ENCODE measurements at places on chromosomes 2 and 18.

- DNase-seq = no peak
Observed at GRCh38 chr2:223865907-223866508, 28.6 kb upstream of the AP1S3 start.

- DNase-seq = no peak
Observed at GRCh38 chr2:118374974-118375755, 286.9 kb downstream of the INSIG2 start.

GRCh38 chr2:39607538-39608262 lies 58.0 kb upstream of the TMEM178A start:
- no peak for DNase-seq

- DNase-seq = no peak
Observed at GRCh38 chr2:86621280-86621943, 2.3 kb downstream of the RNF103 start.

GRCh38 chr18:14089781-14090180 lies 42.5 kb downstream of the ZNF519 start:
- DNase-seq = no peak

- DNase-seq = no peak
Observed at GRCh38 chr18:74652392-74652988, 54.8 kb downstream of the ZNF407 start.

GRCh38 chr2:3355951-3356569 lies 21.6 kb downstream of the EIPR1 start:
- DNase-seq = no peak

- no peak for DNase-seq
Observed at GRCh38 chr18:22063102-22063501, 106.3 kb upstream of the GATA6 start.

DNA sequence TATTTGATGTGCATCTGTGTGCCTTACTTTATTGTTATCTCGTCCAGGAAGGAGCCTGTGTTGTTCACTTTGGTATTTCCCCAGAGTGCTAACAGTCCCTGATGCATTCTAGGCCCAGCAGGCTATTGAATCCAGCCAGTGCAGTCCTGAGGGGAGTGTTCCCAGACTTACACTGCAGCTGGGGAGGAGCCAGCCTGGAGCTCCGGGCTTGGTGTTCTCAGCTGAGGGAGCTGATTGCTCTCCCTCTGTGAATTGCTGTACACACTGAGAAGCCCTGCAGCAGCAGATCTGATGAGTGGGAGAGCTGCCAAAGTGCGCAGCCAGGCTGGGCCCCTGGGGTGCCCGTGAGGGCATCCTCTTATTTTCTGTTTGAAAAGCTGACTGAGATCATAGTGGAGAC lies 159.2 kb downstream of the GALNT3 start:
- no peak for DNase-seq

GRCh38 chr18:70489986-70490933 lies 201.4 kb downstream of the SOCS6 start:
- DNase-seq = no peak

GRCh38 chr18:60624207-60624606 lies 251.6 kb upstream of the MC4R start:
- DNase-seq = no peak

DNA sequence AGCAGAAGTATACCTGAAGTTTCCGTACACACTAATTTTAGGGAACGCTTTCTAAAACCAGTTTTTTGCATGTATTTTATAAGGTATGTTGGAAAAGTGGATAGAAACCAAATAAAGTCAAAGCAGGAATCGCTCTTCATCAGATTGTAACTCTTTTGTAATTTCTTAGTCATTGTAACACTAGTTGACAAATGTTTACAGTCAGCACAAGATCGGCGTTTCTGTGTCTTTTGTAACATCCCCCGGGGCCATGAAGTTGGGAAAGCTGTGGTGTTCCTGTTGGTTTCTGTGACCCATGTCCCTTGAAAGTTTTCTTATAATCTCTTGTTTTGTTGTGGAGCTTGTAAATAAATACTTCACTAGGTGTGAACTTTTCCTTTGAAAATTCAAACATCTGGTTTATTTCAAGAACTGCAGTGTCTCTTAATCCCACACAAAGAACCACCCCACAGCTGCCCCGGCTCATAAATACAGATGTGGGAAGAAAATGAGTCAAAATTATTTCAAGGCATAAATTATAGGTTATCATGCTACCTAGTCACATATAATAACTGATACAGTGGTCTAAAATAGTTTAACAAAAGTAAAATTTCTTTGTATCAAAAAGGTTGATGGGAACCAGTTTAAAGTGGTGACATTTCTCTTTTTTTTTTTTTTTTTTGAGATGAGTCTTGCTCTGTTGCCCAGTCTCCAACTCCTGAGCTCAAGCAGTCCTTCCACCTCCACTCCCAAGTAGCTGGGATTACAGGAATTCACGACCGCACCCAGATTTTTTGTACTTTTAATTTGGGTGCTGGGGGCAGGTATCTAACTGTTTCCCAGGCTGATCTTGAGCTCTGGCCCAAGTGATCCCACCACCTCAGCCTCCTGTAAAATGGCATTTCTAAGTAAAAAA lies 751 bp upstream of the NMI start:
- DNase-seq = peak; percentile 80

GRCh38 chr2:101197215-101197745 lies 46.1 kb upstream of the TBC1D8 start:
- DNase-seq = peak; percentile 48

GRCh38 chr2:206736935-206737334 lies 18.7 kb upstream of the DYTN start:
- DNase-seq = no peak

DNA sequence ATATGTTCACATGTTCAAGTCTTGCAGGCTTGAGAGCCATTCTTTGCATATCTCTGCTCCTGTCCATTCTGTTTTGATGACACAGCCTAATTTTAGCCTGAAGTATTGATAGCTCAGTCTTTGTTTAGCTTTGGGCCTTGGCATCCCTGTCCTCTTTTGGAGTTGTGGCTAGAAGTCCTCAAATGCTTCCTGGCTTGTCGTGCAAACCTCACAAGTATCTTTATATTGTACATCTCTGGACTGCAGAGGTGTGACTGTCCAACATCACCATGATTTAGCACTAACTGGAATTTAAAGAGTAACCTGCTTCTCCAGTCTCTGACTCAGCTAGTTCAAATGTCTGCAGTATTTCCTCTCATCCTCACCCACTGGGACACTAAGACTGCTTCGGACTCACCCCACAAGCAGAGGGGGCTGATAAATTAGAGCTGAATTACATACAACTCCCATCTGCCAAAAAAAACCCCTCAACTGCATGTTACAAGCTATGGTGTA lies 11.7 kb downstream of the PFN4 start:
- peak; percentile 57 for DNase-seq

DNA sequence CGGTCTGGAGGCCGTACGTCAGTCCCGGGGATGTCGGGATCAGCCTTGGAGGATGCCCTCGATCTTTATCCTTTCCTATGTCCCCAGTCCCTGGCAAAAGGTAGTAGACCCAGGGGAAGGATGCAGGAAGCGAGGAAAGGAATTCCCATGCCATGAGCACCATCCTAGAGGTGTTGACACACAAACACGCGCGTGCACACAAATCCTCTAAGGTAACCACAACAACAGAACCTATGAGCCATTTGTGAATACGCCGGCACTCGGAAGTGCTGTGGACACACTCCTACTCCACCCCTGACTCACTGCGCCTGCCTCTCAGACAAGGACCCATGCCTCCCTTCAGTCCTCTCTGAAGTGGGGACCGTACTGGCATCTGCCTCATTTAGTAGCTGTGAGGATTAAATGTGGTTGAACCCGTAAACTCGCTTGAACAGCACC lies 11.3 kb upstream of the MLPH start:
- DNase-seq = peak; percentile 97

GRCh38 chr18:3624546-3624934 lies 174.6 kb downstream of the TGIF1 start:
- DNase-seq = no peak

GRCh38 chr18:45066886-45067285 lies 386.2 kb downstream of the SETBP1 start:
- DNase-seq = no peak

GRCh38 chr2:170503971-170504809 lies 210.9 kb upstream of the SP5 start:
- DNase-seq = no peak

DNA sequence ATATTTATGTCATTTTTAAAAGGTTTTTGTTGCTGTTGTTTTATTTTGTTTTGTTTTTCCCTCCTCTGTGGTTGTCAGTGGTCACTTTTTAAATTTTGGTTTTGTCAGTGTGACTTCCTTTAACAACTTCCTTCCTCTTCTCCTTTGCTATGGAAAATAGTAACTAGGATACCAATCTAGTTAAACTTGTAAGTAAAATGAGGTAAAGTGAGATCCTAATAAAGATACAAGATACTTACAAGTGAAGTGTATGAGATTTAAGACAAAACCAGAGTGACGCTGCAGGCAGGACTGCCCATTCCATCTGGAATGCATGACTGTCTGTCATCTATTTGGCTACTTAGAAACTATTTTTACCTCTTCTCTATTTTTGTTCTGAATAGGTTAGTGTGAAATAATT lies 30.6 kb upstream of the CREB1 start:
- no peak for DNase-seq

DNA sequence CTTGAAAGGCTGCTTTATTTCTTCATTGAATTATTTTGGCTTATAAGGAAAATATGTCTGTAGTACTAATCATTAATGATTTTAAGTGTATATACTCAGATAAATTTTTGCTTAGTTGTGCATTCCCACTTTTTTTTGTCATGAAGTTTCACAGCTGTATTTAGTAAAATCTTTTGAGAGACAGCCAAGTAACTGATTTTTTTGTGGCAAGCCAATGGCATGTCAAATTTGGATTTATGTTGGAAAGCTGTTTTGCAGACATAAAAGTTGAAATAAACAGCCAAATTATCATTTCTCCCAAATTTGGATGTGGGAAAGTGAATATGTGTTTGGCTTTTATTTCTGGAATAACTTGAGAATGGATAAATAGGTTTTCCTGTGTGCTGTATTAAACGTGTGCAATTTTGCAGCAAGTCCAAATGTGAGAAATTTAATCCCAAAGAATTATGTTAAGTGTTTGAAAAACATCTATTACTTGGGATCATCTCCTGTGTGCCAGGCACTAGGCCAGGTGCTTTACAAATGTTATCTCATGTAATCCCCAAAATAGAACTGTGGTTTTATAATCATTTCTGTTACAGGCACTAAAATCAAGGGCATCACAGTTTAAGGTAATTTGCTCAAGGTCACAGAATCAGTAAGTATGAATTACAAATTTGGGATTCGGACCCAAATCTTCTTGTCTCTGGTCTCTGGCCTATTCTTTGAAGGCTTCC lies 160.4 kb downstream of the PTPRM start:
- no peak for DNase-seq

GRCh38 chr2:100012561-100012960 lies 129.8 kb downstream of the AFF3 start:
- peak; percentile 53 for DNase-seq

GRCh38 chr2:201546576-201546975 lies 95.0 kb downstream of the STRADB start:
- DNase-seq = peak; percentile 75

- no peak for DNase-seq
Observed at GRCh38 chr2:117879003-117879402, 64.5 kb downstream of the DDX18 start.

DNA sequence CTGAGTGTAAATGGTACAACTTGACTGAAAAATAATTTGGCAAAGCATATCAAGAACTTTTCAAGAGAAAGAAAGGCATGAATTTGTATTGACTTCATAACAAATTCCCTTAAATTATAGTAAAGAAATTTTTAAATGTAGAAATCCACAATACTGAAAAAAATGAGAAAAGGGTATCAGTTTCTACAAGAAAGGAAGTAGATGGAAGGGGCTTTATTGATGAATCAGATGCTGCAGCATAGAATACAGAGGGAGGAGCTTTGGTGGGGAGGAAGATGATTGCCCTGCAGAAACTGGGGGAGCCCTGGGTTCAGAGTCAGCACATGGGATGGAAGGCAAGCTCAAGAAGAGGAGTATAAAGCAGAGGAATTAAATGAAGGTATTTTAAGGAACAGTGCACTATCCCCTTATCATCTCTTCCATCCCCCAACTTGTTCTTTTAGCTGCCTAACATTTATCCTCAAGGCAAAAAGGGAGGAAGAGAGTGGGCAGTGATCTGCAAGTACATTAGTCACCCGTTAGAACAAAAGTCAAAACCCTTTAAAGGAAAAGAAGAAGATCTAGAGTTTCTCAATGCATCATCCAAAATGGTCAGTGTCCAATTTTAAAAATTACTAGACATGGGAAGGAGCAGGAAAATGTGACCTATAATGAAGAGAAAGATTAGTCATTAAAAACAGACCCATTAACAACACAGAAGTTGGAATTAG lies 77.7 kb downstream of the KCTD18 start:
- DNase-seq = no peak

GRCh38 chr2:28613633-28614501 lies 118.0 kb downstream of the PLB1 start:
- DNase-seq = no peak

DNA sequence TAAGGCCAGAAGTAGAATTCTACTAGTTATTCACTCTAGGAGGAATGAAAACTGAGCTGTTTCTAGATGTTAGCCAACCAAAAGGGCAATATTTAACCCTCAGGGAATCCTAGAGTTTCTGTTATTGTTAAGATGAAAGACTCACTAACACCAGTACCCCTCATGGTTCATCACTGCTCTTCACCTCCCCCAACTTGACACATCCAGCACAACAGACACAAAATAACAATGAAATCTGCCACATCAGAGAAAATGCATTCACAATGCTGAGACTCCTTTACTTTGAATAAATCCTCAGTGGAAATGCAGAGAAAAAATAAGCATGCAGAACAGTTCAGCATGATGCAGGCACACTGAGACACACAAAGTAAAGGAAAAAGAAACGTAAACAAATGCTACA lies 111.3 kb downstream of the RIF1 start:
- no peak for DNase-seq

- no peak for DNase-seq
Observed at GRCh38 chr2:78979380-78980151, 45.9 kb upstream of the REG3G start.

GRCh38 chr2:128313091-128313836 lies 5.4 kb downstream of the HS6ST1 start:
- peak; percentile 94 for DNase-seq

DNA sequence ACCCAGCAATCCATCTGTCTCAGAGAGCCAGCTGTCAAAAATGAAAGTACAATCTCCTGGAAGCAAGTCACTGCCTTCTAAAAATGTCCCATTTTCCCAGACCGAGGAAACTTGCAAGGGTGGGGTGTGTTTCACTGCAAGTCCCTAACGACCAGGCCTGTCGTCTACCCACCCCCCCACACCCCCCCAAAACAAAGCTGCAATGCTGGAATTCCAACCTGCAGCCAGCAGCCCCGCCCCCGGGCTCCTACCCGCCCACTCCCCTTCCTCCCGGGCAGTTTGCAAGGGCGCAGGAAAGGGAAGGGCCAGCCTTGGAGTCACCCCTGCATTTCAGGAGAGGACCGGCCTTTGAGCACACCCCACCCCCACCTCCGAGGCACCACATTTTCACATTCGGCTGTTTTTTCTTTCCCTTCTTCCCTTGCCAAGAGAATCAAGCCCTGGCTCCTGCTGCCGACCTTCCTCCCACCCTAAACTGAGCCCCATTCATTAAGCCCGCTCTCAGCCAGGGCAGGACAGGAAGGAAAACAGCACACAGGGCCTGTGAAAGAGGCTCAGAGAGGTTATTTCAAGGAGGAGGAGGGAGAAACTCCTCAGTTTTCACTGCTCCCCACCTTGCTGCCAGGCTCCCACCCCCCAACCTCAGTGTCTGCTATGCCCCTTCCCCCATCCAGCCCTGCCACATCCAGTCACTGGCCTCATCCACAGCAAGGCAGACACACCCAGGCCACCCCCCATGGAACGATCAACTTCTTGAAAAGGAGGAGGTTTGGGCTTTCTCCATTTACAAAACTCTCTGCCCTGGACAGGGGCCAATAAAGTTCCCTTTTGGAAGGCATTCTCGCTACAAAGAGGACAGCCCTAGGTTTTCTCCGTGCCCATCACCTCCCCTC lies 11.3 kb downstream of the SMAD7 start:
- peak; percentile 91 for DNase-seq

- DNase-seq = peak; percentile 87
Observed at GRCh38 chr2:207531032-207531952, 1.5 kb downstream of the CREB1 start.

Measured in osteoblast (primary cell).